ENCODE measurements at places on chromosomes 5 and 9.

- no peak for DNase-seq
Measured at GRCh38 chr9:115275753-115276152, 157.8 kb upstream of the TNC start.

DNA sequence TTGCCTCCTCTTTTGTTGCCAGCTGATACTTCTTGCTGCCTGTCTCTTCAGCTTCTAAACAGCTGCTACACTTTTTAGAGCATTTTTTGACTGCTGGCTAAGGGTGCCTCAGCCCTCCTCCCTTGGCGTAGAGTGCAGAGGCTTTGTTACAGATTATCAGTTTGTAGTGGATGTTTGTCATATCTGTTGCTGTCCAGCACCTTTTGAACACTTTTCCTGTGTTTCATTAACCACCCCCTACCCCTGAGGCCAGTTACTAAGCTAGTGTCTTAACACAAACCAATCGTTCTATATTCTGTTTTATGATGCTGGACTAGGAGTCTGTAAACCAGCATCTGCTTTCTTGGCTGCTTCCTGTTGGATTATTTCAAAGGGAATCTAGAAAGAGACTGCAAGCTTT is 441.5 kb downstream of the DNAH5 start:
- DNase-seq, result no peak

GRCh38 chr5:51395666-51396356 is 12.6 kb downstream of the ISL1 start:
- no peak for DNase-seq

DNA sequence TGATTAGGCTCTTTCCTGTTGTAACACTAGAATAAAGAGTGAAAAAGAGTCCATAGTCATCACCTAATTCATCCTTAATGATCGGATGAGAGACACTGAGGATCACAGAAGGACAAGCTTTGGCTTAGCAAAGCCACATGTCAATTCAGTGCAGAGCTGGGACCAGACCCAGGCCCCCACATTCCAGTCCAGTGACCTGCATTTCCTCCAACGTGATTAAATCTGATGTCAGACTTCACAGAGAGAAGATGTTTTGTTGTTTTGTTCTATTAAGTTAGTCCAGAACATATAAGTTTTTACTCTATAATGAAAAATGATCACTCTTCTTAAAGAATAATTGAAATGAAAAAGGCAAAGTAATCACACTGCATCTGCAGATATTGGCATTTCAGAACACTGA is 377.9 kb upstream of the PAPPA start:
- DNase-seq, result no peak

DNA sequence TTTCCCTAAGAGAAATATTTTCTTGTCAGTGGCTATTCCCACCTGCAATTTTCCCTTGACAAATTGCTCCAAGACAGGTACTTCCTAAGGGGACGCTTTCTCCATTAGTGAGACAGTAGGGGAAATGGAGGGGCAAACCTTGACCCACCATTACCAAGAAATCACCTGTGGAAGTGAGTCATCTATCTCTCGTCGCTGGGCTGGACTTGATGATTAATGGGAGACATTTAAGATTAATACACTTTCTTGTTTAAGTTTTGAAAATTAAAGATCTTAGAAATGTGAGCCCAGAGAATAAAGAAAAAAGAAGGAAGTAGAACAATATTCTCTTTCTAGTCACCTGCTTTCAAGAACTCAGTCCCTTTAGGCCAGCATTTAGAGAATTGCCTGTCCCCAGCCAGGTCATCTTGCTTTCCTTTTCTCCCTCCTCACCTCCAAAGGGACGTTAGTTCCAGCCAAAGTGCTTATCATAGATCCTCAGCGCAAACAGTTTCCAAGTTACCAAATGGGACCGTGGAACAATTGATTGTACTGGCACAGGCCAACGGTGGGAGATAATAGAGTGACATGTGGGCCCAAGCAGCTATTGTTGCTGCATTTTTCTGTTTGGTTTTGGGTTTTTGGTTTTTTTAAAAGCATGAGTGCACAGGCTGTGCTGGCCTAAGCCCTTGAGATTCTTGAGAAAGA is 284.4 kb downstream of the ENC1 start:
- DNase-seq, result no peak

GRCh38 chr9:121059998-121060636 is 10.0 kb upstream of the C5 start:
- DNase-seq, result no peak

DNA sequence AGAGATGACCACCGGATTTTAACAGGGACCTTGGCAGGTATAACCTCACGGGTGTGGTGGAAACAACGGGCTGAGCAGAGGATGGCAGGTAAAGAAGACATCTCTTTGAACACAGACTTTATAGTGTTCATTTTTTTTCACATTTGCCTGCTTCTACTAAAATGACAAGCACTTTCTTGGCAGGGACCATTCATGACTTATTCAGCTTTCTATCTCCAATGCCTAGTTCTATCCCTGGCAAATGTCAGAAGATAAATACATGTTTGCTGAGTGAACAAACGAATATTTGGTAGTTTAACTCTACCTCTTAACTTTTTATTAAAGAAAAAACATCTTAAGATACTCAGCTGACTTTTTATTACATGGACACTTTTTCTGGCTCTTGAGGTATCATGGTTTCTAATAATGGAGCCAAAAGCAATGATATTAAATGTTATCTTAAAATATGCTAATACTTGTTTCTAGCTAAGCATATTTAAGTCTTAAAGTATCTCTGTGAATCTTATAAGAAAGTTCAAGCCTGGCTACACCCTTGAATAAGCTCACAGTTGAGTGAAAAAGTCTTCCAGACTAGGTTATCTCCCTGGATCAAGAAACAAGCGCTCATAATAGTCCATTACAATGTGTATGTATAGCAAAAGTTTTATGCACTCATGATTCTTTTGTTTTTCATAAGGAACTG is 8.5 kb downstream of the ELL2 start:
- DNase-seq, result no peak

GRCh38 chr9:37622462-37622861 is 28.3 kb upstream of the FRMPD1 start:
- DNase-seq, result no peak

DNA sequence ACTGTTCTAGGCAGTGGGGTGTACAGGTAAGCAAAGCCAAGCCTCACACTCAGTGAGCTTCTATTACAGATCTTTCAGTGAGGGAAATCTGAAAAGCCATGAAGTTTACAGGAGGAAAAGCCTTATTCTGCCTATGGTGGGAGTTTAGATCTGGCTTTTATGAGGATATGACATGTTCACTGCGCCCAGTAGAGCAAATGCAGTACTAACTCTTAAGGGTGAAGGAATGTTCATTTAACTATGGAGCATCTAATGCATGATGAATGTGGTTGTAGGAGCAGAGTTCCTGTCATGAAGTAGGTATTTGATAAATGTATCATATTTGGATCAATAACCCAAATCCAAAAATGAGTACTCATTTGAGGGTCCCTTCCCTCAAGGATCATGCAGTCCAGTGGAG is 230.2 kb upstream of the PAPPA start:
- no peak for DNase-seq

GRCh38 chr5:139088024-139088423 is 110.1 kb downstream of the SIL1 start:
- no peak for DNase-seq
